ENCODE measurements at places on chromosomes 11 and 22. TPM values are rescaled to one million over a fixed set of nuclear protein-coding genes. Genes with fewer than 3 reads are reported as not detected.

- no peak for DNase-seq
- H3K27me3 ChIP-seq: no peaks in the 10 kb centered on the region
- no peaks in the 10 kb centered on the region for H3K4me1 ChIP-seq
- H3K27ac ChIP-seq: no peak overlapping the region
- H3K36me3 ChIP-seq: no peaks in the 10 kb centered on the region
- H3K4me3 ChIP-seq: no peak overlapping the region
These were observed 51.4 kb upstream of the CRTAM start for GRCh38 chr11:122786896-122787295.

DNA sequence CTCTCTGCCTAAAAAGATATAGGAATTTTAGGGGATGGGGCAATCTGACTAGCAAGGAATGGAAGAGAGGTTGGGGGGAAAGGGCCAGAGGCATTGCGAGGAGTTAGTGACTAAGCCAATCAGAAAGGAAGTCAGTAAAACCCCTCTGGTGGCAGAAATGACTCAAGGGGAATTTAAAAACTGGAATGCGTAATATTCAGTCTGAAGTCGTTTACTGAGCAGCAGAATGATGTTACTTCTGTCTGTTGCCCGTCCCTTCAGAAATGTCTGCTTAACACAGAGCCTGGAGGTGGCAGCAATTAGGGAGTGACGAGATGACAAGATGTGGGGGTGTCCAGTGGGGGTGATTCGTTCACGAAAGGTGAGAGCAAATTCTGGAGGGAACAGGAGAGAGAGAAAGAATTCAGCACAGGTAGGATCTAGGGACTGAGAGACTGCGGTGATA lies 107.7 kb upstream of the CLMP start:
- no peaks in the 10 kb centered on the region for H3K36me3 ChIP-seq
- H3K27ac ChIP-seq: no peak overlapping the region
- peaks cover 21% of the 10 kb centered on the region for H3K27me3 ChIP-seq
- peaks cover 11% of the 10 kb centered on the region for H3K4me1 ChIP-seq
- no peak overlapping the region for H3K4me3 ChIP-seq
- DNase-seq: no peak

DNA sequence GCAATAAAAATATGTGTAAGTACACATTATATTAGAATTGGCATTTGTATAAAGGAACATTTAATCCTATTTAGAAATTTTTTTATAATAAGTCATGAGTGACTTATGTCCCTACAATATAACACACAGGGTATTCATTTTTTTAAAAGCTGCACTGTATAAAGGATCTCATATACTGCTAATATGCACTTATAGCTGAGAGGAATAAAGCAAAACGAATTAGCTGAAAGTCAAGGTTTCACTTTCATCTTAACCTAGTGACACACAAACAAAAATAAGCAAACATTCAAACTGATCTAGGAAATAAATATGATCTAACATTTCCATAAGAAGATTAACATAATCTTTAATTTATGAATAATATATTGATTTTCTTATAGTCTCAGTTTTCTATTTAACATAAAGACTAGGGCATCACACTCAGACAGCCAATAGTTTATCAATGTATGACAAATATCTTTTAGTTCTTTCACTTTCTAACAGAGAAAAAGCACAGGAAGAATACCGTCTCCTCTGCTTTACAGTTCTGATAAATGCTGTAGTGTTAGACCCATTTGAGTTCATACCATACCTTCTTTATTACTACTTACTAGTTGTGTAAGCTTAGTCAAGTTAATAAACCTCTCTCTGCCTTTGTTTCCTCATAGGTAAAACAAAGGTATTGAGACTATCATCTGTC lies 42.9 kb downstream of the DCDC1 start:
- H3K4me1 ChIP-seq: no peaks in the 10 kb centered on the region
- no peaks in the 10 kb centered on the region for H3K27me3 ChIP-seq
- no peak overlapping the region for H3K4me3 ChIP-seq
- DNase-seq: no peak

The SMTNL1 gene
- total RNA-seq: not detected

GRCh38 chr22:31948002-31948401 lies 3.7 kb downstream of the YWHAH start:
- no peak overlapping the region for H3K27ac ChIP-seq
- H3K4me1 ChIP-seq: peaks cover 21% of the 10 kb centered on the region
- H3K27me3 ChIP-seq: no peaks in the 10 kb centered on the region
- DNase-seq: no peak

DNA sequence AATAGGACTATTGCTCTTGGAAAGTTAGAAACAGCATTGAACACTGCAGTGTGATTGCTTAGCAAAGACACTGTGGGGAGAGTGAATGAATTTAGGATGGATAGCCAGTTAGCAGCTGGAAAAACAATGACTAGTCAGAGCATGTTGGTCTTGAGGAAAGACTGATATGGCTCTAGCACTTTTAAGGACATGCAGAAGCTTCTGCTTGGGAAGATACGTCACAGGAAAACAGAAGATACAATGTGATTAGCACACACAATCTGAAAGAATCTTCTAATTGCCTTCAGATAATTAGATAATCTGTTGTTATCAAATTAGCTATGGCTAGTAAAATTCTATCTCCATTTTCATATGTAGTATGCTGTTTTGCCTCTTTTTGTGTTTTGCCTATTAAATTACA lies 530.7 kb upstream of the CHORDC1 start:
- no peak overlapping the region for H3K27ac ChIP-seq
- no peaks in the 10 kb centered on the region for H3K27me3 ChIP-seq
- H3K4me1 ChIP-seq: no peaks in the 10 kb centered on the region
- no peak overlapping the region for H3K4me3 ChIP-seq
- H3K36me3 ChIP-seq: no peaks in the 10 kb centered on the region

DNA sequence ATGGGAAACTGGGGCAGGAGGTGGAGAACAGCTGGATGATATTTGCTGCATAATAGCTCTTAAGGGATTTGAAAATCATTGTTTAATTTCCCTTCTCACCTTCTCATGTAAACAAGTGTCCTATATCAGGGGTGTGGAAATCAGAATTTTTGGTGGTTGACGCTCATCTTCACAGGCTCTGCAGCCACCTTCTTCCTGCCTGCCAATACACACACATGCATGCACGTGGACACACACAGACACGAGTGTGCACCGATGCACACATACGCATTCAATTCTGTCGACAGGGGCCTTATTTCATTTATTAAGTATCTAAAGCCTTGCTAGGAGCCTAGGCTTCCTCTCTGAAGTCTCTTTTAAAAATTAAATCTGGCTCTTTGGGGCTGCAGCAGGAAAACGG lies 349.4 kb upstream of the NCAM1 start:
- H3K27ac ChIP-seq: no peak overlapping the region
- H3K36me3 ChIP-seq: no peaks in the 10 kb centered on the region
- H3K4me1 ChIP-seq: peaks cover 10% of the 10 kb centered on the region
- no peak for DNase-seq
- H3K27me3 ChIP-seq: no peaks in the 10 kb centered on the region

- no peaks in the 10 kb centered on the region for H3K36me3 ChIP-seq
- no peak overlapping the region for H3K27ac ChIP-seq
- no peaks in the 10 kb centered on the region for H3K4me1 ChIP-seq
- H3K27me3 ChIP-seq: peaks cover 7% of the 10 kb centered on the region
- peak; percentile 33 for DNase-seq
These were observed 57.4 kb downstream of the JAM3 start for GRCh38 chr11:134126217-134126822.

- no peaks in the 10 kb centered on the region for H3K36me3 ChIP-seq
- no peak within 1 kb of the TSS for H3K27ac ChIP-seq
- no peaks in the 10 kb centered on the region for H3K4me1 ChIP-seq
- DNase-seq: no peak
These were observed at the start of gene LAYN for GRCh38 chr11:111540114-111540936. TSS of gene LAYN (plus strand) at chr11:111540720. CDS start at chr11:111540844, 124 bp downstream.

- peak; percentile 85 for DNase-seq
- peaks cover 5% of the 10 kb centered on the region for H3K4me1 ChIP-seq
- no peak overlapping the region for H3K27ac ChIP-seq
- H3K27me3 ChIP-seq: no peaks in the 10 kb centered on the region
- no peaks in the 10 kb centered on the region for H3K36me3 ChIP-seq
These were observed 7.5 kb downstream of the P2RX3 start for GRCh38 chr11:57345555-57346211.

Data from H1 (cell line).